ENCODE measurements at places on chromosomes 6 and 20.

DNA sequence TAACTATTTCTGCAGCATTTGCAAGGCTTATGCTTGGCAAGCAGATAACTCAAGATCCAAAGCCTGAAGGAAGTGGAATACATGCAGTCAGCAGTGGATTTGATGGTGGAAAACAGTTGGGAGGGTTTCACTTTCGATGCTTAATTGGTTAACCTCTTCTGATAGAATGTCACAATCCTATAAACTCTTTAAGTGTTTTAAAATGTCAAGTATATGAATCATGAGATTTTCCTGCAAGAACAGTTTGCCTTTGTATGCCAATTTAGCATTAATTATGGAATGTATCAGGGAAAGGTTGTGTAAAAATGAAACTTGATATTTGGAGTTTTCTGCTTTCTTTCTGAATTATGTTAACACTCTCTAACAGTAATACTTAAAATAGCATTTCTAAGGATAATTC, 36.6 kb downstream of the NKX2-4 start:
- no peak for DNase-seq

GRCh38 chr6:53529324-53530036, 15.4 kb downstream of the GCLC start:
- DNase-seq = no peak

- DNase-seq = no peak
Measured at GRCh38 chr20:11880680-11881079, 37.0 kb upstream of the BTBD3 start.

GRCh38 chr6:5135788-5136376, 50.7 kb downstream of the PPP1R3G start:
- DNase-seq = no peak

DNA sequence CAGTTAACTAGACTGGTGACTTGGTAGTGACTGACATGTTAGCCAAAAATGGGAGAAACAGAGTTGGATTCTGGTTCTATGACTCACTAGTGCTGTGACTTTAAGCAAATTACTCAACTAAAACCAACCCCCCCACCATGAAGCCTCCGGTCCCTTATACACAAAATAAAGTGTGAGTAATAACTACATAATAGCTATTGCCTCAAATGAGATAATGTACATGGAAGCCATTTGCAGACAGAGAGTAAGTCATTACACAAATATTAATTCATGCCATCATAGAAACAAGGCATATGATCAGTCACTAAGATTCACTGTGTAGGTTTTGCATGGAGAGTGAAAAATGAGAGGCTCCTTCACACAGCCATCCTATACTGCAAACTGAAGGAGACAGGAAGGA, 111.9 kb downstream of the HIVEP2 start:
- DNase-seq = no peak

GRCh38 chr6:69792292-69792691, 4.5 kb downstream of the LMBRD1 start:
- DNase-seq = no peak

GRCh38 chr6:132816660-132817059, 2.3 kb downstream of the RPS12 start:
- no peak for DNase-seq

- DNase-seq = no peak
Measured at GRCh38 chr20:4674672-4675071, 47.0 kb upstream of the PRND start.

Measured in GM12892 (cell line).